ENCODE measurements at places on chromosomes 1 and 21. TPM values are rescaled to one million over a fixed set of nuclear protein-coding genes. Genes with fewer than 3 reads are reported as not detected.

- DNase-seq, result no peak
Measured at GRCh38 chr1:114453361-114453784, 57.6 kb downstream of the TRIM33 start.

DNA sequence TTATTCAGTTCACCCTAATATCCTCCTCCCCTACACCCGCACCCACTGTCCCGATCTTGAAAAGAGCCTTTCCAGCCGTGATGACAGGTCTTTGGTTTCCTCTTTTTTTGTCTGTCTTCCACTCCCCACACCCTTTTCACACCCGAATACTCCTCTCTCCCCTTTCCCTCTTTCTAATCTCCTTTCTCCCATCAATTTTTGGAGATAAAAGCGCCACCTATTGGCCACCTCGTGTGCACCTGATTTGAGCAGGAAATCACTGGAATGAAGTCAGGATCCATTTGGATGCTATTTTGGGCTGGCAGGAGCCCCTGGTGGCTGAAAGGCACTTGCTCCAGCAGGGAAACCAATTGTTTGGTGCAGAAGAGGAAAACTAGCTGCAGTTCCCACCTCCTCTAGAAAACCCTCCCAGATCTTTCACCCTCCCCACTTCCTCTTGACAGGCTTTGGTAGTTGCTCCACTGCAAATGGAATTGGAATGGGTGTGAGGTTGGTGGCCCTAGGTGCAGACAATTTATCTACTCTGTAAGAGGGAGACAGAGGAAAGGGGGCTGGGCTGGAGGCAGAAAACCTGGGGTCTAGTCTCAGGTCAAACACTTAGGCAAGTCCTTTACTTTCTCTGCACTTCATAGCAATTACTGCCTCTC is 8.4 kb downstream of the FOXE3 start:
- no peak for DNase-seq

DNA sequence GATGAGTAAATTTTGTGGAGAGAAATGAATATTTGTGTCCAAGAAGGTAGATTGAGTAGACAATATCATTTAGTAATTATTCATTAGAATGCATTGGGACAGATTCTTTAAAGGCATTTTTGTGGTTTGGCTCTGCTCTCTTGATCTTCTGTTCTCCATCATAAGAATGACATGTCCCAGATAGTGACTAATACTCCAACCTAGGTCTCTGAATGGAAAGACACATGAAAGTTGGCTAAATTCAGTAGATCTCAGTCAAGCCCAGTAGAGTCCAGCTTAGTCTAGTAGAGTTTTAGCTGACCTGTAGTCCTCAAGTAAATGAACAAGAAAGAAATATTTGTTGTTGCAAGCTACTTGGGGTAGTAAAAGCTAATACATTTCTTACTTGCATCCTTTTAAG is 61.8 kb upstream of the DNAH14 start:
- no peak for DNase-seq

- no peak for DNase-seq
Measured at GRCh38 chr1:75330624-75331023, 196.4 kb downstream of the LHX8 start.

DNA sequence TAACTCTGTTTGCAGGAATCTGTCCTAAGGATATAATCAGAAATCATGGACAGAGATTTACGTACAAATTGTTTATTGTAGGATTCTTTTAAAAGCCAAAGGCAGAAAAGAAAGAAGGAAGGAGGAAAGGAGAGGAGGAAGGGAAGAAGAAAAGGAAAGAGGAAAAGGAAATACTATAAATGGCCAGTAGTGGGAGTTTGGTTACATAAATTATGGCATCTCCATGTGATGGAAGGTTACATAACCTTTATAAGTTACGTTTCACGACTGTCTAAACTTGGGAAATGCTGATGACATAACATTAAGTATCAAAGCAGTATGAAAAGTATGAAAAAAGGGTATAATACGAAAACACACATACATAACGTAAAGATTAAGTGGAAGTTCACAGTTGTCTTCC is 39.0 kb downstream of the SMYD2 start:
- no peak for DNase-seq

Gene KIAA1614
- total RNA-seq, result 15.8 TPM

DNA sequence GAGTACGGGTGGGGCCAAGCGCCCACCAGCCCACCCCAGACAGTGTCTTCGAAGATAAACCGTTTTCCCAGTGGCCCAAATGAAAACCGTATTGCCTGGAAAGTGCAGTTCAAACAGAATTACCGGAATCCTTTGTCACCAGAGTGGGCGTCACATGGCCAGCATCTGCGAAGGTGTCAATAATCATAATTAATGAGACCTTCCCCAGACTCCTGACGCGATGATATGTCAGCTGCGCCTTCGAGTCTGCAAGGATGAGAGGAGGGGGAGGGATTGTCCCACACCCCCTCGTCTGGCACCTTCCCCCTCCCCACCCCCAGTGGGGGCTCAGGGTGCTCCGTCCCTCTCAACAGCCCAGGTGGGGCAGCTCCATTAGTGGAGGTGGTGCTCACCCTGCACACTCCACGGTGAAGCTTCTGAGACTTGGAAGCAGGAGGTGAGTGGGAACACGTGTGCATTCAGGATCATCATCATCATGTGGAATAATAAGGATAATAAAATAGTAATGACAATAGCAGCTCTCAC is 215.1 kb downstream of the PTPRU start:
- DNase-seq, result no peak
